GM12878 (cell line): ENCODE measurements at places on chromosomes 1 and 21.

- DNase-seq, result no peak
Measured at GRCh38 chr1:3573500-3573899, 37.8 kb downstream of the MEGF6 start.

DNA sequence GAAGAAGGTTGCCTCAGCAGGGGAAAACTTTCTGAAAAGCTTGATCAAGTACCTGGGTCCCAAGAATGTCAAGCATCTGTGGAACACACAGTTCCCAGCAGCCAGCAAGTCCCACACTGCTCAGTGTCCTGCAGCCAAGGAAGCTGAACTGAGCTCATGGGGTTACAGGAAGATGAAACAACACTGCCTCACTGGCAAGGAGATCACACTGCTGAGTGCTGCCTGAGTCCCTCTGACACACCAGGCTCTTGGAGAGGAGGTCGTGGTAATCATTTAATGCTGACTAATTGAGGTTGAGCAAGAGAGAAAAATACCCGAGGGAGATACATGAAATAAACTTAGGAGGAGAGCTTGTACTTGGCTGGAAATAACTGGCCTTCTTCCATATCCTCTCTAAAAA is 75.2 kb downstream of the MPZL1 start:
- DNase-seq, result no peak

- DNase-seq, result no peak
Measured at GRCh38 chr1:53339736-53340635, 12.1 kb upstream of the LRP8 start.

DNA sequence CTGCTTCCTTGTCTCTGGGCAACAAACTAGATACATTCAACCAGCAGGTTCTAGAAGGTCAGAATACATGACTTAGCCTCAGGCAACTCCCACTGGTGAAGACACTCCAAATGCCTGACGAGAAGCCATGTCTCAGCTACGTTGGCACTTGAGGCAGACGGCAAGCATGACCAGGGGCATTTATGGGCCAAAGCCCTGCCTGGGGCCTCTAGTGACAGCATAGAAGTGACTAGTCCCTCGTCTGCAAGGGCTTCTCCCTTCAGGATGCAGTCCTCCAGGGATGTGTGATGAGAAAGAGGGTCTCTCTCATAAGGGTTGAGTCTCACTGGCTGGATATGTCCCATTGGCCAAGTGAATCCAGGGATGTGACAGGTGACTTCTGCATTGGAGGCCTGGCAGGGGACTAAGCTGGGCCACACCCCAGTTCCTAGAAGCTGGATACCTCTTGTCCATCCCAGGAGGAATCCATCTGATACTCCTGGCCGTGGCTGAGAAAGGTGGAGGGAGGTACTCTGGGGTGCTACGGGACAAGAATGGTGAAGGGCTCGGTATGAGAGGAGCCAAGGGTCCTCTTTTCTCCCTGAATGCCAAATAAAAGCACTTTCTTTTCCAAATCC is 148.6 kb upstream of the HMGB4 start:
- DNase-seq, result no peak

- DNase-seq, result no peak
Measured at GRCh38 chr21:34126269-34126668, 52.9 kb downstream of the MRPS6 start.

GRCh38 chr1:85975912-85976371 is 180.6 kb downstream of the COL24A1 start:
- no peak for DNase-seq

DNA sequence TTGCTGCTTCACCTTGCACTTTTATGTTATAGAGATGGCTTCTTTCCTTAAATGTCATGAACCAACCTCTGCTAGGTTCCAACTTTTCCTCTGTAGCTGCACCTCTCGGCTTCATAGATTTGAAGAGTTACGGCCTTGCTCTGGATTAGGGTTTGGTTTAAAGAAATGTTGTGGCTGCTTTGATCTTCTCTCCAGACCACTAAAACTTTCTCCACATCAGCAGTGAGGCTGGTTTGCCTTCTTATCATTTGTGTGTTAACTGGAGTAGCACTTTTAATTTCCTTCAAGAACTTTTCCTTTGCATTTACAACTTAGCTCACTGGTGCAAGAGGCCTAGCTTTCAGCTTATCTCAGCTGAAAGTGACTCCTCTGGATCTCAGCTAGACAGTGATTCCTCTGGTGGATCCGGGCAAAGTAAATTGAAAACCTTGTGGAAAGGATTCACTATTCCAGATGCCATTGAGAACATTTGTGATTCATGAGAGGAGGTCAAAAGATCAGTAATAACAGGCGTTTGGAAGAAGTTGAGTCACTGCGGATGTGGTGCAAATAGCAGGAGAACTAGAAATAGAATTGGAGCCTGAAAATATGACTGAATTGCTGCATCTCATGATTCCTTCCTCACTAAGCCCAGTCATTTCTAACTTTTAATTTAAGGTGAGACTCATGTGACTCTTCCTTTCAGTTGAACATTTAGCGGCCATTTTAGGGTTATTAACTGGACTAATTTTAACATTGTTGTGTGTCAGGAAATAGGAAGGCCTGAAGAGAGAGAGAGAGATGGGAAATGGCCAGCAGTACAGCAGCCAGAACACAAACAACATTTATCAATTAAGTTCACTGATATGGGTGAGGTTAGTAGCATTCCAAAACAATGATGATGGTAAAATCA is 16.2 kb upstream of the RGS1 start:
- DNase-seq, result no peak

DNA sequence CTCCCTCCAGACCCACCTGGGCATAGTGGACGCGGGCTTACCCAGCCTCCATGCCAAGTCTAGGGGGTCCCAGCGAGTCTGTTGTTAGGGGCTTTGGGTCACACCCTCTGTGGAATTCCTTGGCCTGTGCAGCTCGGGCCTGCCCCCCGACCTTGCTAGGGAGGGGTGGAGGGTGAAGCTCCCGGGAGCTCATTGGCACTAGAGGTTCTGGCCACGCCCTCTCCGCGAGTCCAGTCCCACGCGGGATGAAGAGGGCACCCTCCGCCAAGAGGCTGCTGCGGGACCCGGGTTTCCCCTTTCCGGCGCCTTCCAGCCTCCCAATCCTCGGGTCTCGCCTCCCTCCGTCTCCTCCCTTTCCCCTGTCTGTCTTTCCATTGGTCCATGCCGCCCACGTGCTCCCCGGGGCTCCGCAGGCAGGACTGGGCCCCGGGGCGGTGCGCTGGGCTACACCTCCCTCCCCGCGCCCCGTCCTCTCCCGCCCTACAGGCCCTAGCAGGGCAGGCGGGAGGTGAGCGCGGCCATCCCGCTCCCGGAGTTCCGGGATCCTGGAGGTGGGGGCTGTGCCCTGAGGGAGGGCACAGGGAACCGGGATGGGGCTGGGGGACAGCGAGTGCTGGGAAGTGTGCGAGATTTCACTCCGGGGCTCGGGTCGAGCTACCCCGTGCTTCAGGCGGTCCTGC is 3.5 kb downstream of the RUSC1 start:
- peak; percentile 84 for DNase-seq

- no peak for DNase-seq
Measured at GRCh38 chr1:83495560-83495959, 503.4 kb downstream of the TTLL7 start.

DNA sequence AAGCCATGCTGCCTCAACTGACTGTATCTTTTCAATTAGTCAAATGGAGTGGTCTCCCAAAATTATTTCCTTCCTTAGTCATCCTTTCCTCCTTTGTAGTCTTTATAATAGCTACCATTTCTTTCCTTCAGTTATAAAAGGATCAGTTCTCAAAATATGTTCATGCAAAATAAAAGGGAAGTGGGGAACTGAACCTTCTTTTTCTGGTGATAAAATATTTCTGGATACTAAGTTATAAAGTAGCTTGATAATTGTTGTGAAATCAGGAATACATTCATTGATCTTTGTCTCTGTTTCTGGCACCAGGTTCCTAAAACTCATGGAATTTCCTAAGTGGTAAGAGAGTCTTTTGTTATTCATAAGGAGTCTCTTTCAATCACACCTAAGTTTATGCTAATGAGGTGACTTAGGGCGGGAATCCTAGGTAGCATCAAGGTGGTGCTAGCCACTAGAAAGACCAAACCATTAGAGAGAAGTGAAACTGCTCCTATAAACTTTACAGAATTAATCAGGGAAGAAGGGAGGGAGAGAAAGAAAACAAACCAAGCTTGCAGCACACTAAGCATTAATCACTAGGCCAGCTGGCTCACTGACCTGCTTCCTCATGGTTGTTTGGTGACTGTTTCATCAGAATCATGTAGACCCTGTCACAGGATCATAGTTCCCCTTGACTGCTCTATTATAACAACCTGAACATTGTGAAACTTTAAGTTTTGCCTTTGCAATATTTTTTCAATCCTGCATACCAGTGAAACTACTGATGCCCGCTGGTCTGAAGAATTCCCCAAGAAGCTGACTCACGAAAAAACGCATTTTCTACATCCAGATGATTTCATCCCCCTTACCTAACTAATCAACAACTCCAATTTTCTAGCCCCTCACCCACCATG is 161.6 kb upstream of the PTBP2 start:
- no peak for DNase-seq

- DNase-seq, result no peak
Measured at GRCh38 chr21:14530592-14530991, 15.5 kb downstream of the SAMSN1 start.

GRCh38 chr1:200694738-200695137 is 25.0 kb upstream of the DDX59 start:
- DNase-seq, result no peak

DNA sequence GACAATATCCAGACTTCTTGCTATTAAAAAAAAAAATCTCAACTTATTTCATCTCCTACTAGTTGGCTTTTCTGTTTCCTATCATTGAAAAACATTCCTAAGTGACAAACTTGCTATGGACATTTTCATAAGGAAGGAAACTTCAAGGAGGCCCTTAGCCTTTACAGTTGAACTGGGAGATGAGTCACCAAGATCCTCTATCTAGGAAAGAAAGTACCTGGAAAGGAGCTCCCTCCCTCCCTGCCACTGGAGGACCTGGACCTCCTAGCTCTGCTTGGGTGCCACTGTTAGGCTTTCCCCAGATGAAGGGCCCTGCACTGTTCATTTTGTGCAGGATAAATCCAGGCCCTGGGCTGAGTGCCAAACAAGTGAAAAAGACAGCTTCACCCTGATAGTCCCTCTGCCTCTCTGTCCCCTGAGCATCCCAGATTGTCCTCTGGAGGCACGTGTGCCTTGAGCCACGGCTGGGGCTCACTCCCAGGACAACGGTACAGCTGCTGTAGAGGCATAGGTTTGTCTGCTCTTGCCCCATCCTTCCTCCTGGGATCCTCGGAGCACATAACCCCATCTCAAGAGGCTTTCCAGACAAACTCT is 40.2 kb upstream of the SOX13 start:
- no peak for DNase-seq

- DNase-seq, result no peak
Measured at GRCh38 chr1:156075162-156075561, 7.1 kb downstream of the MEX3A start.

DNA sequence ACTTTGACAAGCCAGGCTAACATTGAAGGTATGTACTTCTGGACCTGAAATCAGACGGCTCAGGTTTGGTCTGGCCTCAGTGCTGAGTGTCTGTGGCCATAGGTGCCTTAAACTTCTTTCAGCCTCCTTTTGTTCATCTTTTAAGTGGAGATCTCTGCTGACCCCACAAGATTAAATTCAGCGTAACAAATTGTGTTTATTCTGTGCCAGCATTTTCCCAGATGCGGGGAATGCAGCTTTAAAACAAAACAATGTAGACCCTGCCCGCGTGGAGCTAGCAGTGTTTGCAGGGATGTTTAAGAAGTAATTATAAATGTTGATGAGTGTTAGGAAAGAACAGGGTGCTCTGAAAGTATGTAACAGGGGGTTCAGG is 923 bp downstream of the CAP1 start:
- no peak for DNase-seq

DNA sequence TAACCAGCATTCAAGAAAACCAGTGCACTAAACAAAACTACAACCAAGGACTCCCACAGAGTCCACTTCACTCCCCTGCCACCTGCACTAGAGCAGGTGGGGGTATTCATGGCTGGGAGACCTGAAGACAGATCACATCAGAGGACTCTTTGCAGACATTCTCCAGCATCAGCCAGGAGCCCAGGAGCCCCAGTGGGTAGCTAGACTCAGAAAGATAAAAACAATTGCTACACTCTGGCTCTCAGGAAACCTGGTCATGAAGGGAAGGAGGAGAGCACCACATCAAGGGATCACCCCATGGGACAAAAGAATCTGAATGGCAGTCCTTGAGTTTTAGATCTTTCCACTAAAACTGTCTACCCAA is 472.1 kb downstream of the PLPP3 start:
- DNase-seq, result no peak

GRCh38 chr1:175842550-175842949 is 99.2 kb upstream of the TNR start:
- no peak for DNase-seq

GRCh38 chr1:15384301-15384901 is 25.3 kb upstream of the EFHD2 start:
- DNase-seq, result peak; percentile 24

DNA sequence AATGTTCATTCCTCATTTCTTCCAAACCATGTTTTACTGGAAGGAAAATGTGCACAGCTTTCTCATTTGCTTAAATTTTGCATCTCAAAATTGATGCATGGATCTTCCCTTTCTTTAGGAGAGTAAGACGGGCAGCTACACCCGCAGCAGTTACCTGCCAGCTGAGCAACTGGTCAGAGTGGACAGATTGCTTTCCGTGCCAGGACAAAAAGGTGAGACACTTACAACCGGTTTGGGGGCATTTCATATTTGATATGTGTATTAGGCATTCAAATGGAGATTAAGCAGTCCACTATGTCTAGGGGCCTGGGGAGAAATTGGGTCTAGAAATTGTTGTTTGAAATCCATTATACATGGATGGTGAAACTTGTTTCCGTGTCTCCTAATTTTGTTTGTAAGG is 12.9 kb downstream of the C8A start:
- no peak for DNase-seq

- no peak for DNase-seq
Measured at GRCh38 chr1:206116873-206117150, 376 bp downstream of the AVPR1B start.

GRCh38 chr1:201610858-201611257 is 71.9 kb downstream of the NAV1 start:
- DNase-seq, result no peak

DNA sequence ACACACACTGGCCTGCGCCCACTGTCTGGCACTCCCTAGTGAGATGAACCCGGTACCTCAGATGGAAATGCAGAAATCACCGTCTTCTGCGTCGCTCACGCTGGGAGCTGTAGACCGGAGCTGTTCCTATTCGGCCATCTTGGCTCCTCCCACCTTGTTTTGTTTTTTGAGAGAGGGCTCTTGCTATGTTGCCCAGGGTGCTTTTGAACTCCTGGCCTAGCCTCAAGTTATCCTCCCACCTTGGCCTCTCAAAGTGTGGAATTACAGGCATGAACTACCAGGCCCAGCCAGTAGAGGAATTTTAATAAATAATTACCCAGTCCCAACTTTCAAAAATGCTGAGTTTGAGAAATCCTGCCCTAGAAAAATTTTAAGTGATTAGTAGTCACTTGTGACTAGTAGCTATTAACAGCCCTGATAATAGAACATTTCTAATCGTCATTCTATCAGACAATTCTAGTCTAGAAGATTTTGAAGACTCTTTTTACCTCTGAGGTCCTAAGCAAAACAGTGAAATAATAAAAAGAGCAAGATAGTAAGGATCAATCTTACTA is 30.9 kb upstream of the SLC35D1 start:
- no peak for DNase-seq
